IPS DF 6.9 (cell line): ENCODE measurements at places on chromosomes 7 and 10.

DNA sequence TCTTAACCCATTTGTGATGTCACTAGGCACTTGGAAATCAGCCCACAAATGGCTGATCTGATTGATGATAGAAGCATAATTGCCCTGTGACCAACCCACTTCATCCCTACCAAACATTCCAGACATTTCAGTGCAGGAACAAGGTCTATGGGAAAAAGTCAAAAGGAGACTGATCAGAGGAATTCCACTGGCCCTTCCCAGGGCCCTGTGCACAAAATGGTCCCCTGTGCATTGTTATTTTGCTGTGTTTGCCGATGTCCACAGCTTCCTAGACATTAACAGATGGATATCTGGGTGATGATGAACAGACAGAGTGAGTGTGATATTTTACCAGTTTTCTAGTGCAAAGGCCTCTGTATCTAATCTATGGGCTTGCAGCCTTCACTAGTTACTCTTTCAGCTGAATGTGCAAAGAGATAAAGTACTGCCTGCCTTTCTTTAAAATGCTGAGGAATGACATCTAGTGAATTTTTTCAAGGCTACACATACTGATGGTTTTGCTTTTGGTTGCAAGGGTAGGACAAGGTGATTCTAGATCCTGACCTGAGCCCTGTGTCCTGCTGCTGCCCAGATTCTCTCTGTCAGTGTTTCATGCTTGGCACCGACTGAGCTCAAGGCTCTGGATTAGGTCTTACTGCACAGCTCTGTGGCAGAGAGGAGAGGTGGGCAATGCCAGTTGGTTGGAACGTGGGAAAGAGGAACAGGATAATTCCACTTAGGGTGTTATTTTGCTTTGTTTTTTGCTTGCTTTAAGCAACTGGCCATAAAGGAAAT, 55.4 kb downstream of the CALD1 start:
- DNase-seq = no peak

GRCh38 chr7:29557954-29558353, 5.7 kb upstream of the PRR15 start:
- DNase-seq = no peak

DNA sequence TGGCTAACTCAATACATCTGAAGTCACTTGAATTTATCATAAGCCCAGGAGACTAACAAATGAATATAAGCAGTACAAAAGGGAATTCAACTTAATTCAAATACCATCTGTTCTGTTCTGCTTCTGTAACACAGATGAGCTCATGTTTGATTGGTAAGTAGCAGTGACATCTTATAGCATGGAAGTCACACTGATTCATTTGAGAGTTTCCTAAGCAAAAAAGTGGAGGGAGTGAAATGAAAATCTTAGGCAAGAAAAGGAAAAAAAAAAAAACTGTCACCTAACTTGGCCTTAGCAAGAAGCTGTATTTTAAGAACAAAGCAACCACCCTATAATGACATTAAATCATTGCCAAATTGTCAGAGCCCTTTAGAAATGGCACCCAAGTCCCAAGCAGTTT, 49.5 kb downstream of the SMURF1 start:
- DNase-seq = no peak

GRCh38 chr10:80471715-80472233, 17.7 kb downstream of the TSPAN14 start:
- DNase-seq = no peak

GRCh38 chr7:117674617-117675016, 194.8 kb downstream of the CFTR start:
- no peak for DNase-seq

DNA sequence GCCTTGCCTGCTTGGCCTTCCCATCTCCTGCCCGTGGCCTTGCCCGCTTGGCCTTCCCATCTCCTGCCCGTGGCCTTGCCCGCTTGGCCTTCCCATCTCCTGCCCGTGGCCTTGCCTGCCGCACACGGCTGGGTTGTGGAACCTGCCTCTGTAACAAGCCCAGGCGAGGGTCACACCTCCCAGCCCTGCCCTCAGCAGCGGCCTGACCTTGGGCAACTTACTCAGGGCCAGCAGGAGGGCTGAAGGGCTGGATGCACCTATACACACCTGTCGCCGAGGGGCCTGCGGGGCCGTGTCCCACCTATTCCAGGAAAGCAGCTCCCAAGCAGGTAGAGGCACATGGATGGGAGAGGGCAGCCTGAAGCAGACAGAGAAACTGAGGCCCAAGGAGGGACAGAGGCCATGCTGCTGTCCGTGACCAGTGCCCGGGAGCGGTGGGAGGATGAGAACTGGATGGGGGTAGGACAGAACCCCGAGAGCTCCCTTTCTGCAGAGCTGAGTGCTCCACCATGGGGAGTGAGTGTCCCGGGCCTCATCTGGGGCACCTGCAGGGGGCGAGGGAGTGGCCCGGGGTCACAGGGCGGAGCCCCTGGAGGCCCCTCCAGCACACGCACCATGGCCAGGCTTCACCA, 277.6 kb downstream of the ELFN1 start:
- DNase-seq = no peak

GRCh38 chr10:91798649-91799611, 704 bp downstream of the TNKS2 start:
- DNase-seq = no peak

GRCh38 chr10:78702186-78702585, 366.6 kb upstream of the ZMIZ1 start:
- no peak for DNase-seq

GRCh38 chr10:68957654-68958053, 1.7 kb downstream of the DDX21 start:
- DNase-seq = no peak

- DNase-seq = no peak
These were observed 125.9 kb downstream of the GRK5 start for GRCh38 chr10:119333146-119333792.

GRCh38 chr7:34740840-34741239, 82.8 kb downstream of the NPSR1 start:
- no peak for DNase-seq

DNA sequence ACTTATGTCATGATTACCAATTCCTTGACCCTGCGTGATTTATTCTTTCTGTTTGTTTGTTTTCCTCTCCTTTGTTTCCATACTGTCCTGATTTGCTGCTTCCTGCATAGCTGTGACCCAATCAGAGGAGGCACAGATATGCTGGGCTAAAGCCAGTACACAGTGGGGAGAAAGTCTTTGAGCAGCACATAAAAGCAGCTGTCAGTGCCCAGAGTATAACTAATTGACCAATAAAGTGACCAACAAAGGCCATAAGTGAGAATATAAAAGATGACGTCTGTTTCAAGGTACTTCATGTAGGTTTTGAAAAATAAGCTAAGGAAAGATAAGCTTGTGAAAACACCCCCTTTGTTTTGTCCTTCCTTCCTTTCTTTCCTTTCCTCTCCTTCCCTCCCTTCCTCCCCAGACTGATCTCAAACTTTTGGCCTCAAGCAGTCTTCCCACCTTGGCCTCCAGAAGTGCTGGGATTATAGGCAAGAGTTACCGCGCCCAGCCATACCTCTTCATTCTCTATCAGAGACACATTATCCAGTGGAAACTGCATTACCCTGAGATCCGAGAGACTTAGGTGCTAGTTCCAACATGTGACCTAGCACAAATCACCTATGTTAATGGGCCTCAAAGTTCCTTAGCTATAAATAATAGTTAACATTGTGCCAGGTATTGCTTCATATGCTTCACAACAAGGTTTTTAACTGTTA, 17.0 kb downstream of the BCAP29 start:
- no peak for DNase-seq

GRCh38 chr7:47780555-47780954, 167.7 kb downstream of the PKD1L1 start:
- DNase-seq = no peak

GRCh38 chr7:131241386-131241785, 86.3 kb upstream of the MKLN1 start:
- DNase-seq = no peak

- DNase-seq = no peak
These were observed 57.6 kb downstream of the SNX10 start for GRCh38 chr7:26349005-26349915.

DNA sequence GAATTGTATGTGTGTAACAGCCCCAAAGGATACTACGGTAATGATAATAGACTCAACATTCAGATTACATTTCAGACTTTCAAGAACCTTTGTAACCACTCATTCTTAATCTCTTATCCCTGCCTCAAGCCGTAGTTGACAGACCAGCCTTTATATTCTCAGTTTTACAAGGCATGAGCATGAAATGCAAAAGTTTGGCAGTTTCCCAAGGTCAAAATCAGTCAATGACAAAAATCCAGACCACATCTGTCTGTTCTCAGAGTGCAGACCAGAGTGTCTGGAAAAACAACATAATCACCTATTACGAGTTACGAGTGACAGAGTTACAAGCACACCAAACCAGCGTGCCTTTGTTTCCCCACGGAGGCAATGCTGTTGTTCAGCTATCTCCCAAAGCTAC, 178.6 kb upstream of the LRGUK start:
- no peak for DNase-seq

DNA sequence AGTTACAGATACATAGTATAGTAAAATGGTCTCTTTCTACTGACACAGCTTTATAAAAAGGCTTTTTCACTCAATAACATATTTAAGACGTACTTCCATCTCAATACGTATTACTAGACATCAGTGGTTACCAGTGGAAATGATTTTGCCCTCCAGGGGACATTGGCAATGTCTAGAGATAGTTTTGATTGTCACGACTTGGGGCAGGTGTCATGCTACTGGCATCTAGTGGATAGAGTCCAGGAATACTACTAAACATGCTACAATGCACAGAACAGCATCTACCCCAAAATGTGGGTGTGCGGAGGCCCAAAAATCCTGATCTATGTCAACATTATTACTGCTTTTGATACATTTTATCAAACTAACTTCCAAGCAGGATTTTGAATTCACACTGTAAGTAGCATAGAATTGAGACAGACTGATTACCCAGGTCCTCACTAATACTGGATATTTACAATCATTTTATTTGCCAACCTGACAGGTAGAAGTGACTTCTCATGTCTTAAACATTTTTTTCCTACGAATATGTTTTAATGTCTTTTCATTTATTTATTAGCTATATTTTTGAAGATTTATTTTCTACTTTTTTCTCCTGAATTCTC, 53.8 kb downstream of the HGF start:
- peak; percentile 5 for DNase-seq

GRCh38 chr7:108244110-108244509, 113.9 kb upstream of the LAMB4 start:
- no peak for DNase-seq

DNA sequence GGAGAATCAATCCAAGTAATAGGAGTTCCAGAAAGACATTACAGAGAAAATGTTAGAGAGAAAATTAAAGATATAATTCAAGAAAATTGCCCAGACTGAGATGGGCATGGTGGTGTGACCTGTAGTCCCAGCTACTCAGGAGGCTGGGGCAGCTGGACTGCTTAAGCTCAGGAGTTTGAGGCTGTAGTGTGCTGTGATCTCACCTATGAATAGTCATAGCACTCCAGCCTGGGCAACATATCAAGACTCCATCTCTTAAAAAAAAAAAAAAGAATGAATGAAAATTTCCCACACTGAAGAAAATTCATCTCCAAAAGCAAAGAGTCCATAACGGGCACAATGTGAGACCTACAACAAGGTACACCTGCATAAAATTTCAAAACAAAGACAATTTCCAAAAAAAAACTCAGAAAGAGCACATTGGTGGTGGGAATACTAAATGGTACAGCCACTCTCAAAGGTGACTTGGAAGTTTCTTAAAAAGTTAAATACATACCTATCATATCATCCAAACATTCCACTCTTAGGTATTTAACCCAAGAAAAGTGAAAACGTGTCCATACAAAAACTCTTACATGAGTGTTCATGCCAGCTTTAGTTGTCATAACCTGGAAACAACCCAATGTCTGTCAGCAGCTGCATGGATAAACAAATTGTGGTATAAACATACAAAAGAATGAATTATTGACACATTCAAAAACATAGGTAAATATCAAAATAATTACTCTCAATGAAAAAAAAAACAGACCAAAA, 6.9 kb upstream of the RGS10 start:
- no peak for DNase-seq
